ENCODE measurements at places on chromosomes 5 and 9.

- DNase-seq: no peak
These were observed 132.3 kb upstream of the SMARCA2 start for GRCh38 chr9:1882711-1883403.

GRCh38 chr5:134592141-134592746 is 40.4 kb downstream of the SAR1B start:
- DNase-seq: no peak

GRCh38 chr9:94772639-94773303 is 46.3 kb downstream of the AOPEP start:
- DNase-seq: no peak

- peak; percentile 53 for DNase-seq
These were observed 674 bp downstream of the C5orf15 start for GRCh38 chr5:133967698-133968203.

DNA sequence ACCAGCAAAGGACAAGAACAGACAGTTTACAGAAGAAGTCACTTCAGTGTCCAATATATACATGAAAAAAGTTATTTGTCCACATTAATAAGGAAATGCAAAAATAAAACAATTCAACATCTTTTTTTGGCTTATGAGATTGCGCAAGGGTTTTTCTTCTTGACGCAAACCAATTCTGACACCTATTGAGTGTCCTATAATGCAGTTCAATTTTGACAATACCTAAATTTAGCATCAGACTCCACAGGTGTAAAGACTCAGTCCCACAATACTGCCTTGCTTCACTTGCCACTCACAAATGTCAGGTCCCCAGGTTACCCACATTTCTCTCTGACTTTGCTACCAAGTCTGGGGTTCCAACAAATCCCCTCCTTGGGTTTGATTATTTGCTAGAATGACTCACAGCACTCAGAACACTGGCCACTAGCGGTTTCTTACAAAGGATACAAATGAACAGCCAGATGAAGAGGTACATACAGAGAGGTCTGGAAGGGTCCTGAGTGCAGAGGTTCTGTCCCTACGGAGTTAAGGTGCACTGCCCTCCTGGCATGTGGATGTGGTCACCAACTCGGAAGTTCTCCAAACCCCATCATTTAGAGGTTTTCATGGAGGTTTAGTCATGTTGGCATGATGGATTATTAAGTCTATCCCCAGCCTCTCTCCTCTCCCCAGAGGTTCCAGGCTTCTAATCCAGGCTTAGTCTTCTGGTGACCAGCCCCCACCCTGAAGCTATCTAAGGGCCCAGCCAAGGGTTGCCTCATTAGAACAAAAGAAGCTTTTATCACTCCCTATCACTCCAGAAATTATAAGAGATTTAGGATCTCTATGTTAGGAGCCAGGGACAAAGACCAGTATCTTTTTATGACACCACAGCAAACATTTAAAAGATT is 27.0 kb upstream of the SLC22A5 start:
- DNase-seq: no peak

GRCh38 chr5:9920697-9921096 is 290.5 kb upstream of the TAS2R1 start:
- no peak for DNase-seq

GRCh38 chr9:136769710-136770191 is 5.4 kb upstream of the LCN15 start:
- DNase-seq: peak; percentile 72

DNA sequence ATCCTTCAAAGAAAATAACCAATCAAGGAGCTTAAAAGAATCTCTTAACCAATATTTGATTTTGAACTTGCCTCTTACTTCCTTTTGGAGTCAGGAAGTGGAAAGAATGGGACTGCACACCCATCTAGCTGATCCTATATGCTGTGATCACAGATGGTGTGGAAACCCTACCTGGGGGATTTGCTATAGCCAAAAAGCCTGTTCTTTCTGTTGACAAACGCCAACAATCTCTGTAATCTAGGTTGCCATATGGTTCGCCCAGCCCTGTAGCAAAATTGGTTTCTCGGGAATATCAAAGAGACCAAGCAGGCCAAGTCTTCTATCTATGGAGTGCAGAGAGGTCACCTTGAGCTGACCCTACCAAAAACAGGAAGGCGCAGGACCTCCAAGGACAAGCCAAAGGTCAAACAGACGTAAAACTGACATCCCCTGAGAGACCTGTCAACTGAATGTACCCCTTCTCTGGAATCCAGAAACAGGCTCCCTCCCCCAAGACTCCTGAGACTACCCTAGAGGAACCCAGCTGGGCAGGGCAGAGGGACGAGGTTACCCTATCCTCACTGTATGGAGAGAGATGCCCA is 19.4 kb downstream of the NRG2 start:
- DNase-seq: no peak

DNA sequence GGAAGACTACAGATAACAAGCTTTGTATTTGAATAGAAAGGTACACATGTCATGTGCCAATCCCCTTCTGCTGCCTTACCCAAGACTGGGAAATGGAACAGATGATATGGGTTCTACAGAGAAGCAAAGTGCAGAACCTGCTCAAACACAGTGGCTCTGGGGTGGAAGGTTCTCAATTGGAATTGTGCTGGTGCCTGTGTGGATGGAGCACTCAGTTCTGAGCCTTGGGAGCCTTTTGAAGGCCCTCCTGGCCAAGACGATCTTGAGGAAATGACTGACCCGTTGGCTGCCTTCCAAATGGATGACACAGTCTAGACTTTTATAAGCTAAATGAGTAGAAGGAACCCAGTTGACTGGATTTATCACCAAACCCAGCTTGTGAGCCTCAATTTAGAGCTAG is 4.2 kb upstream of the PRSS3 start:
- no peak for DNase-seq

DNA sequence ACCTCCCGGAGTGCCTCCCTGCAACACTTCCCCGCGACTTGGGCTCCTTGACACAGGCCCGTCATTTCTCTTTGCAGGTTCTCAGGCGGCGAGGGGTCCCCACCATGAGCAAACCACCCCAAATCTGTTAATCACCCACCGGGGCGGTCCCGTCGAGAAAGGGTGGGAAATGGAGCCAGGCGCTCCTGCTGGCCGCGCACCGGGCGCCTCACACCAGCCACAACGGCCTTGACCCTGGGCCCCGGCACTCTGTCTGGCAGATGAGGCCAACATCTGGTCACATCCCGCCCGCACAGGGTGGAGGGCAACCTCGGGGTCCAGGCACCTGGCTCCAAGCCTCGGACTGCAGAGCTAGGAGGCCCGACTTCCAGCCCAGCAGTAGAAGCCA is 776 bp upstream of the TERT start:
- DNase-seq: no peak

DNA sequence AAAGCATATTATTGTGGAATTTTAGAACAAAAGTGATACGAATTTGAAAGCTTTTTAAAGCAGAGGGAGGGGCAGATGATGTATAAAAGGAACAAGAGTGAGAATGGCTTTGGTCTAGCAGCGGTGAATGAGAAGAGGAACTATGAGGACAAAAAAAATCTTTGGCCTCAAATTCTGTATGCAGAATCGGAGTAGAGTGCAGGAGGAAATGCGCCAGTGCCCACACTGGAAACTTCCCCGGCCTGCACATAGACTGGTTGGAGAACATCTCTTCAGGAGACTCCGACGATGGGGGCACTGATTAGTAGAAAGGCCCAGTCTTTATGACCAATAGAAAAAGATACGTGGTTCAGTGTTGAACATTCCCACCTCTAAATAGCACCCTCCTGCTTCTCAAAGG is 51.3 kb downstream of the SLC46A2 start:
- DNase-seq: no peak

DNA sequence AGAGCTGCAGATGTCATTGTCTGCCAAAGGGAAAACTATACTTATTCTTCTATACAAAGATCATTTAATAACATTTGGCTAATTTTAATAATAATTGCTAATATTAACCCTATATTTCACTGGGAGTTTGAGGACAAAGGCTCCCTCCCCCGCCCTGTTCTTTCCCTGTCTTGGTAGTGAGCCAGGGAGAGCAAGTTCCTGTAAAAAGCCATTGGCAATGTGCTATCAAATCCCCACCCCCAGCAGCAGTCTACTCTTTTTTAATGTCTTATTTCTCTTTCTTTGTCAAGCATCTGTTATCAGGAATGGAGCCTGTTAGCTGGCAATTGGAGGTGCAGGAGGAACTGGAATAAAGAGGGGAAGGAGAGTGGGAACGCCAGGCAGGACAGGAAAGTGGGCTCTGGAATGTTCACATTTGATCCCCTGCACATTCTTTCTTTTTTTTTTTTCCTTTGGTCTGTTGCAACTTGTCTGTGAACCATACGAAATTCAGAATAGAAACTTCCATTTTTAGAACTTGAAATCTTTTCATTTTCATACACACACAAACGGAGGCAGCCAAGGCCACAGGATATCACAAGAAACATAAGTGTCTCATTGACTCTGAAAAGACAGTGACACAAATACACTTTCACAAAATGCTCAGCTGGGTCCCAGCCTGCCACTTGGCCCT is 664.8 kb upstream of the ZNF608 start:
- peak; percentile 17 for DNase-seq

DNA sequence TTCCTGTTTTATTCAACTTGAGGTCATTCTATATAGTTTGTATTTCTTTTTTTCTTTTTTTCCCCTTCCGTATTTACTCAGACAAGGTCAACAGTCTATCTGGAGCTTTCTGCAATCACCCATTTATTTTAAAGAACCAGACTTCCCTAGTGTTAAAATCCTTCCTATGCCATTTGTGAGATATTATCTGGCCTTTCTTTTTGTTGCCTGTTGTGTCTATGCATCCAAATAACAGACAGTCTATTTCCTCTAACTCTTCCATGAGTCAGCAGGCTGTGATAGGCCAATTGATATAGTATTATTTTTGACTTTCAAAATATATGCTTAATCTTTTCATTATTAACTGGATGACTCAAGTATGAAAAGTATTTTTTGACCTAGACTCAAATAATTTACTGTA is 291.2 kb upstream of the PTPRD start:
- no peak for DNase-seq

GRCh38 chr5:33891788-33892619 is at the start of gene ADAMTS12:
TSS of gene ADAMTS12 (minus strand) at chr5:33891990. CDS start at chr5:33891856, 134 bp downstream.
- DNase-seq: peak; percentile 90

GRCh38 chr9:95845751-95846150 is 29.7 kb upstream of the ERCC6L2 start:
- no peak for DNase-seq

GRCh38 chr5:8349855-8350254 is 480.9 kb downstream of the MTRR start:
- DNase-seq: no peak

- DNase-seq: no peak
These were observed 114.6 kb downstream of the FAM170A start for GRCh38 chr5:119743927-119744326.

DNA sequence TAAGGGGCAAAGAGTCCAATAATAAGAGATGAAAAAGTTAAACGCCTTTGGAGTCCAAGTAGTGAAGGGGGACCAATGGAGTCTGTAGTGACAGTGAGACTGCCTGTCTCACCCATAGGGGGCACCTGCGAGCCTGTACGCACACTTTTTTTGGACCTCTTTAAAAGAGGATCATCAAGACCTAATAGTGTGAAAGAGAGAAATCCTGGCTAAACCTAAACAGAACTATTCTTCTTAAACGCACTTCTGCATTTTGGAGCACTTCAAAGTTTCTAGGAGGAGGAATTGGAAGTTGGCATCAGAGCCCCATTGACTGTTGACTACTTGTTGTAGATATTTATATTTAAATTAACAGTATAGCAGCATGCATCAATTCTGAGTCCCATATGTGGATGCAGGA is 636.1 kb upstream of the KLF4 start:
- no peak for DNase-seq

- DNase-seq: no peak
These were observed 19.6 kb downstream of the FAT2 start for GRCh38 chr5:151571270-151572173.

DNA sequence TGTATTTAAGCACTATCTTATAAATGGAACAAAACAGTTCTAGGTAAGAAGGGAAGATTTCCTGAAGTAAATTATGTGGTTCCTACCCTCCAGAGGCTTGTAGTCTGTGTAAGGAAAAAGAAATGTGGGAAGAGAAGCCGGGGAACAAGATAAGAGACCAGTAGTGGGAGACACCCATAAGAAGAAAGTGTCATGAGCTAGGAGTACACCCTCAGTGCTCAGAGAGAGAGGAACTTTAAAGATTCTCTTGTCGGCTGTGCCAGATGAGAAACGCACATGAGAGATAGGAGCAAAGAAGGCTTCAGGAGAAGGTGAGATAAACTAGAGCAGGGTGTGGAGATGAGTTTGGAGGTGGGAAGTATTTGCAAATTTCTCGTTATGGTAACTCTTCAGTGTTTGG is 18.1 kb downstream of the SLC36A1 start:
- DNase-seq: no peak

GRCh38 chr9:9563817-9564216 is 1049.0 kb downstream of the PTPRD start:
- no peak for DNase-seq

DNA sequence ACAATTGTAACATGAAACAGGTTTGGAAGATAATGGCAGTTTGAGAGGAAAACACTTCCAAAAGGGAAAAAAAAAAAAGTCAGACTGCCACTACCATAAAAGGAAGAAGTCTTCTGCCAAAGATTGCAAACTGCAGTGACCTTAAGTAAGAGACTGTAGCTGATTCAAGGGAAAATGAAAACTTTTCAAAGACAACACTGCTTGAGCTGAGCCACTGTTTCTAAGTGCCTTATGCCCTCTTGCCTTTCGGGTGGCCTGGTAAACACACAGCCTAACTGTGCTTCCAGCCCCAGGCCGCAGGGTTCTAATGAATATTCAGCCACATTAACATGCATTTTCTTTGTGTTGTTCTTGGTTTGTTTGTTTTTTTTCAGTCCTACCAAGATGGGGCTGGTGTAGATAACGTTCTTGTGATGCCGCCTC is 354.6 kb downstream of the BNC2 start:
- DNase-seq: peak; percentile 58

- DNase-seq: no peak
These were observed 98.6 kb downstream of the MAT2B start for GRCh38 chr5:163604013-163604412.

- no peak for DNase-seq
These were observed 4.6 kb downstream of the ADAMTSL2 start for GRCh38 chr9:133538851-133539833.

DNA sequence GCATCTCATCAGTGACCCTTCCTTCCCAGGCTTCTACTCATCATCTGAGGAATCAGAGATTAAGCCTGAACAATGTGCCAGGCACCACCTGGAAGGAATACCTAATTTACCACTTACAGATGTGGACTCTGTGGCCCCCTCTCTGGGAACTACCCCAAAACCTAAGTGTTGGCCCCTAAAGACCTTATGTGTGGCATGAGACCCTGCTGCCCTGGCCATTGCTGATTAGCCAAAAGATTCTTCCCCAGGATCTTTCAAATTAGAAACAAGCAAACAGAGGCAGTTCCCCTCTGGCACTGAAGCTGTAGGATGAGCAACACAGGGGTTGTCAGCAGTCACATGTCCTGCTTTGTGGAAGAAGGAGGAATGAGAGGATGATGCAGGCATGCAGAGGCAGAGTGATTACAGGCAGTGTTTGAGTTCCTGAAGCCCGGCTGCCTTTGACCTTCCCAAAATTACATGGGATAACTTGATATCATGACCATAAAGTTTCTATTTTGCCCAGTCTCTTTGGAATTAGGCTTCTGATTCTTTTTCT is 10.6 kb downstream of the SPINK4 start:
- DNase-seq: peak; percentile 88
